Left cardiac atrium (tissue), 4 donors: ENCODE measurements at places on chromosomes 4 and X. TPM values are rescaled to one million over a fixed set of nuclear protein-coding genes. Genes with fewer than 3 reads are reported as not detected.

Gene CT55
- total RNA-seq = not detected

Gene SPANXN2
- total RNA-seq = not detected

Gene NUDT10
- total RNA-seq = 0.53 TPM

Gene PF4V1
- total RNA-seq = not detected

Gene SLC35A2
- 13.8 TPM for total RNA-seq

Gene STPG2
- total RNA-seq = 0.24 TPM

Gene TRPC5OS
- not detected for total RNA-seq

Gene NMU
- total RNA-seq = not detected

Gene CT45A5
- total RNA-seq = not detected

Gene FGB
- total RNA-seq = 0.32 TPM

Gene SLC38A5
- total RNA-seq = 1.2 TPM

Gene DMD
- 137 TPM for total RNA-seq

Gene FANCB
- total RNA-seq = 0.82 TPM
